NCI-H524 (cell line): ENCODE measurements at places on chromosomes 13 and 19.

DNA sequence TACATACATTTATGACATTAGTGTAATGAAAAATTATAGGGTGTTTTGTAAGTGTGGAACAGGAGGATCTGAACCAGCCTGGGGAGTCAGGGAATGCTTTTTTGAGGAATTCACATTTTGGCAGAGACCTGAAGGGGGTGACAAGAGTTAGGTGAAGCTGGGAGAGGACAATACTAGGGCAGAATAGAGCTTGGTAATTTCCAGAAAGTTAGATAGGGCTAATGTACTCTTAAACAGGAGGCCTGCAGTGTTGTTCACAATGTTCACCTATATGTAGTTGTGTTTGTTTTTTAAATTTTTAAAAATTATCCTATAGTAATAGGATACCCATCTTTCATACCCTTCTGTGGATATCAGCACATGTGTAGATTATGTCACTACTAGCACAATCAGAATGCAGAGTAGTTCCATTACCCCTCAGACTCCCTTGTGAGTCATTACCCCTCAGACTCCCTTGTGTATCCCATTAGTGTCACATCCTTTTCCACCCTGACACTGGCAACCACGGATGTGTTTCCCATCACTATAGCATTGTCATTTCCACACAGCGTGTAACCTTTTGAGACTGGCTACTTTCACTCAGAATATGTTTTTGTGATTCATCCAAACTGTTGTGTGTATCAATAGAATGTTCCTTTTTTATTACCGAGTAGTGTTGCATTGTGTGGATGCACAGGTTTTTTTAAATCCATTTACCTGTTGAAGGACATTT is 43.1 kb downstream of the PCCA start:
- DNase-seq, result no peak

- no peak for DNase-seq
These were observed 590.8 kb upstream of the SPRY2 start for GRCh38 chr13:80931766-80932165.

- DNase-seq, result no peak
These were observed 511 bp downstream of the GARRE1 start for GRCh38 chr19:34254698-34255432.

DNA sequence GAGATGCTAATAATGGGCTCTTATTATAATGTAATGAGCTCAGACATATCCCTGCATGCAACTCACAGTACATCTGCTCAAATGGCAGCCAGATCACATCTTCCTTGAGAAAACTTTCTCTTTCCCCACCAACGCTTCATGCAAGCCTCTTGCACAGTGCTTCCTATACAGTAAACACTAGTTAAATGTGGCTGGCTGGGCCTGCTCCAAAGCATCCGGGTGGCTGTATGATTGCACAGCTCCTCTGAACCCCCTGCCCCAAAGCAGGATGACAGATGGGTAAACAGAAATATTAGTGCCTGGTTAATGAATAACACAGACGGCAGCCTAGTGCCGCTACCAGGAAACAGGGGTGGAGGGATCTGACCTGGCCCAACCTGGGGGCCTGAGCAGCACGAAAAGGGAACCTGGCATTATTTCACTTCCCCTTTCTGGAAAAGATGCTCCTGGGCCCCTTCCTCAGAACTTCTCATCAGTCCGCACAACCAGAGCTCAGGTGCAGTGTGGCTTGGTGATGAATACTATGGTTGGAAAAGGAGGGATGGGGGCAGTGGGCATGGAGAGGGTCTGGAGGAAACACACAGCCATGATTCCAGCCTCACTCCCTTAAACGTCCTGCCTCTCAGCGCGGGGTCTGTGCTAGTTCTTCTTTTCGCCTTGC is 10.8 kb downstream of the FFAR2 start:
- no peak for DNase-seq

DNA sequence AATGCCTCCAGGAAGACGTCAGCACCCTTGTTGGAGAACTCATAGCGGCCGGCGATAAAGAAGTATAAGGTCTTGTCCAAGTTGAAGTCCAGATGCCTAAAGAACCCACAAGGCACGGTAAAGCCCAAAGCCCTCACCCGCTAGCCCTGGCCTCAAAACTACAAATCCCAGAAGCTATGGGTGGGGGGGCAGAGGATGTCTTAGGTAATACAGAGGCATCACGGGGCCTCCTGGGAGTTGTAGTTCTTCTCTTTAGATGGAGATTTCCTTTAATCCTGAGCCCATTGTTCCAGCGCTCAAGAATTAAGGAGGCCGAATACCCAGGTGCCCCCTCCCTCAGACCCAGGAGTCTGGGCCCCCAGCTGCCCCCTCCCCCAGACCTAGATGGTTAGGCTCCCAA is 10.8 kb downstream of the GYS1 start:
- DNase-seq, result no peak

DNA sequence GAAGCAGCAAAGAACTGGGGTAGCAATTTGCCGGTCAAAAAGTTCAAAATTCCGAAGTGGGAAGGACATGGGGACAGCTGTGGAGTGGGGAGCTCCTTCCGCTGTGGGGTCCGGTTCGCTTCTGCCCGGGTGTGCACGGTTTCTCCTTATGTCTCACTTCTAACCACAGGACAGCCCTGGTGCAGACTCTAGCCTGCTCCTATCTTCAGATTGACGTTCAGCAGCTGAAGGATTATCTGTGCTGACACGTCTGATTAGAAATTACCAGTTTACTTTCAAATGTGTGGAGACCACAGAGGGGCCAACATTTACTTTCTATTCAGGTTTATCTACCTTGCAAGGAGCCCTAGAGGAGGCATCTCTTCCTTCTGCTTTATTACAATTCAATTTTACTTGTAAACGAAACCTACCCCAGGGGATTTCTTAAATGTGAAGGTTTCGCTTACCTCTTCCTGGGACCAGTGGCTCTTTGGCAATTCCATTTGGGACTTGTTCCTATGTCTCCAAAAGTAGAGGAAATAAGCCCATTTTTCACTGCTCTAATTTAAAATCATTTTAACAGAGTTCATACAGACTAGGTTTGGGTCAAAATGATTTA is 27.3 kb downstream of the LHFPL6 start:
- no peak for DNase-seq

GRCh38 chr19:27993619-27994570 is 1219.1 kb downstream of the UQCRFS1 start:
- DNase-seq, result no peak

DNA sequence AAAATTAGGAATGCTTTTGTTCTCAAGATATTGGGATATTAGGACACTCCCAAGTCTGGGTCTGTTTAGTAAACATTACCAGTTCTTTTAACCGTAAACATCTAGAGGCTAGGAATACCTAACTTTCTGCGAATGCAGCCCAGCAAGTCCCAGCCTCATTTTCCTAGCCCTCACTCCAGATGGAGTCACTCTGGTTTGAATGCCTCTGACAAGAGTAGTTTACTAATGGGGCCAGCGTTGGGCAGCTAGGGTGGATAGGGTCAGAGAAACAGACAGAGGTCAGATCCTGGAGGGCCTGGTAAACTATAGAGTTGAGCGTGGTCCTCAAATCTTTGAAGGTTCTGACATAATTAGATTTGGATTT is 53.6 kb downstream of the WDFY2 start:
- no peak for DNase-seq

DNA sequence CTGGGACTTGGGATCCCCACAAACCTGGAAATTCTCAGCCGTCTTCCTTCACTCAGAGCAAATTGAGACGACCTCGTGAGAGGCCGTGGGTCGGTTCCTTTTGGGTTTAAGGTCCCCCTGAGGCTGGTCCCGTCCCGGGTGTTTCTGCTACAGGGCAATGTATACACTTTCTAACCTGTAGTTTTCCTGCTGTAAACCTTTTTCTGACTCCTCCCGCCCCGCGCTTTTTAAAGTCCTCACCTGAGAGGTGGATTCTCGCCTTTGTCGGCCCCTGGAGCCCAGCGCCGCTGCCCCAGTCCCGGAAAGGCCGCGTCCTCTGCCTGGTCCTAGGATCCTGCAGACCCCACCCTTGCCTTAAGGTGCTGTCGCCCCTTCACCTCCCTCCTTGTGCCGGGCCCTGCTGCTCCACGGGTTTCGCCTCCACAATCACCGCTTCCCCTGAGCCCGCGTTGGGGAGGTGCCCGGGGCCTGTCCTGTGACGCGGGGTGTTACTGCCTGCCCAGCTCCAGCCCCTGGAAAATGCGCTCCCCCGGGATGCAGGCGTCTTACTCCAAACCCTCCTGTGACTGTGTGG is 391 bp downstream of the ZNF761 start:
- DNase-seq, result peak; percentile 12

DNA sequence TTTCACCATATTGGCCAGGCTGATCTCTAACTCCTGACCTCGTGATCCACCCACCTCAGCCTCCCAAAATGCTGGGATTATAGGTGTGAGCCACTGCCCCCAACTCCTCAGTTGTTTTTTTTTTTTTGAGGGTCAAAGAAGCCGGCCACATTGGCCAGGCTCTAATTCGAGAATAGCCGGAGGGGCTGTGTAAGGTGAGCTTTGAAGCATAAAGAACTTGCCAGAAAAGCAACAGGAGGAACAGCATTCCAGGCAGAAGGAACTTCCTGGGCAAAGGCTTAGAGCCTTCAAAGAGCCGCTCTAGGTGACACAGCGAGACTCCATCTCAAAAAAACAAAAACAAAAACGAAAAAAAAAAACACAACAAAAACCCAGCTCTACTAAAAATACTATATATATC is 1.2 kb upstream of the BABAM1 start:
- DNase-seq, result no peak
